ENCODE measurements at places on chromosomes 7 and 10.
A peak's percentile ranks its signal among the peaks of the same experiment; 100 is the strongest.

- ATAC-seq, result no peak
Measured at GRCh38 chr10:5723692-5724091, 39.1 kb downstream of the TASOR2 start.

GRCh38 chr10:133237241-133237587, 441 bp upstream of the VENTX start:
- ATAC-seq, result peak; percentile 34

- peak; percentile 50 for ATAC-seq
Measured at GRCh38 chr7:47635091-47636080, 53.5 kb upstream of the TNS3 start.

DNA sequence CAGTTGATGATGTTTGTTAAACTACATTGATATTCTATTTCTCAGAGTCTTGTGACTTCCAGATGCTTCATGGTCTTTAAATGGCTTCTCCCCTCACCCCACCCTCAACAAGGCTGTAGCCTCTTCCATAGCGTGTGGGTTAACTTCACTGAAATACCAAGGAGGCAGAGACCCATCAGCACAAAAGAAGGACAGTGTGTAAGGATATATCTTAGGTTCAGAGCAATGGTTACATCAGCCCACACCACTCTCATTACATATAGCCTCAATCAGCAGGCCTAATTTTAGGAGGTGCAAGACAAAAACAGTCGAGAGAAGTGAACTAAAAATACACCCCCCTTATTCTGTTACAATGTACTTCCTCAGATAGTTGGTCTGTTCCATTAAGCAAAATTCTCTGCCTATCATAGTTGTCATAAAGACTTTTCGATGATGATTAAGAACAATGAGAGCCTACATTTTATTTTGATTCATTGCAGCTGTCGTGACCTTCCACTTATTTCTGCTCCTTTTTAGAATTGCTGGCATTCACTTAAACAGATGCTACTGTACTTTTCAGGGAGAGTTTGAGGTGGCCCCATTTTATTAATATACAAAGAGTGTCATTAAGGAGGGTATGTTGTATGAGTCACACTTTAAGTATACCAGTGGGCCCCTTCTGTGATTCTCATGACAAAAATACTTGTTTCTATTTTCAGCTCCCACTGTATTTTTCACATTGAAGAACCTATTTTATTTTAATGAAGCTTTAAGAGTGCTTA, 52.1 kb downstream of the WIPF3 start:
- no peak for ATAC-seq

GRCh38 chr7:50304911-50305582, 531 bp downstream of the IKZF1 start:
- ATAC-seq, result no peak

- ATAC-seq, result no peak
Measured at GRCh38 chr10:93296151-93296550, 186.0 kb downstream of the MYOF start.

DNA sequence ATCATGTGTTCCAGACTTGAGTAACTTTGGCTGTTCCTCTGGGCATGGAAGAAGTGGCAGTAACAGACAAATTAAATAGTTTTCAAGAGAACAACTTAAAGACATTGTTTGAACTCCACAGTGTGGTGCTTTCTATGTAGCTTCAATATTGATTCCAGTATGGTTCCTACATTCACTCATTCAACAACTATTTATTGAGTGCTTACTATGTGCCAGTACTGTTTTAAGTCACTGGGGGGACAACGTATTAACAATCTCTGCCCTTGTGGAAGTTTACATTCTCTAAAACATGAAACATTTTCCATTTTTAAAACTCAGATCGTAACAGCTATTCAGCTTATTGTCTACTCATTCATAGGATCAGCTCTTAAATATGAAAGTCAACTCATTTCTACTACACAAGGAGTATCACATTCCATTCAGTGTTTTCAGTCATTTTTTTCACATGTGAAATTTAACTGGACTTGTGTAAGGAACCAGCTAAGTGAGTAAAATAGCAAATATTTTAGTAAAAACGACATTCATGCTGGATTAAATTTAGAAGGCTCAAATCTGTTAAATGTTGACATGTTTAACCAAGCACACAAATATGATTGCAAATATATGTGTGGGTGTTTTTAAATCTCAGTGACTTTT, 13.6 kb upstream of the CUBN start:
- ATAC-seq, result no peak

DNA sequence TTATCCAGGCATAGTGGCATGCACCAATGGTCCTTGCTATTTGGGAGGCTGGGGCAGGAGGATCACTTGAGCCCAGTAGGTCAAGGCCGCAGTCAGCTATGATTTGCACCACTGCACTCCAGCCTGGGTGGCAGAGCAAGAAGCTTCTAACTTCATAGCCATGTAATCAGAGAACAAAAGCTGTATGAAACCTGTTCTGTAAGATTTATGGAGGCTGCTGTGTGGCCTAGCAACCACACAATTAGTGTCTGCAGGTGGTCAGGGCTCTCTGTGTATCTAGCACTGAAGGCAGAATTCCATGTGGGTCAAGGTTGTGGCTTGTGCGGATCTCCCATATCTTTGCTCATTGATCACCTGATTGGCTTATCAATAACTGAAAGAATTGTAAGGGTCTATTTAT, 221.5 kb upstream of the FOXK1 start:
- ATAC-seq, result no peak

DNA sequence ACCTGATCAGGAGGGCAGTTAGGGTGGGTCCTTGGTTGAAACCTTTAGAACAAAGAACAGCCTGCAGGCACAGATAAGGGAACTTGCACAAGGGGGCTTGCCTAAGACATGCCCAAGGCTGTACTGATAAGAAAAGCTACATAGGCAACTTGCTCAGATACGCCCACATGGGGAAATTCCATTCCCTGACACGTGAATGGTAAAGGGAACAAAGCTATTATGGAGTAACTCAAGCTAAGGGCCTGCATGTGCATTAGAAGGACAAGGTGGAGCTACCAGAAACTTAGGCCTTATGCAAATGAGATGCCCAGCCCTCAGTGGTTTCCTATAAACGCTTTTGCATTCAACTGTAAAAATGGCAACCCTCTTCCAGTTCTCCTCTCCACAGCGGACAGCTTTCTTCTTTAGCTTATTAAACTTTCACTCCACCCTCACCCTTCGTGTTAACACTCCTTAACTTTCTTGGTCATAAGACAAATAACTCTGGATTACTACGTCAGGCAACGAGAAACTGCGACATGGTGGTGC, 1192.1 kb upstream of the CELF2 start:
- no peak for ATAC-seq
